Lower leg skin (tissue), 4 donors: ENCODE measurements at places on chromosomes 4 and X.

GRCh38 chr4:165077034-165077578, 23.4 kb downstream of the TRIM75 start:
- no peak for DNase-seq

GRCh38 chr4:2359591-2360395, 58.7 kb downstream of the ZFYVE28 start:
- no peak for DNase-seq

DNA sequence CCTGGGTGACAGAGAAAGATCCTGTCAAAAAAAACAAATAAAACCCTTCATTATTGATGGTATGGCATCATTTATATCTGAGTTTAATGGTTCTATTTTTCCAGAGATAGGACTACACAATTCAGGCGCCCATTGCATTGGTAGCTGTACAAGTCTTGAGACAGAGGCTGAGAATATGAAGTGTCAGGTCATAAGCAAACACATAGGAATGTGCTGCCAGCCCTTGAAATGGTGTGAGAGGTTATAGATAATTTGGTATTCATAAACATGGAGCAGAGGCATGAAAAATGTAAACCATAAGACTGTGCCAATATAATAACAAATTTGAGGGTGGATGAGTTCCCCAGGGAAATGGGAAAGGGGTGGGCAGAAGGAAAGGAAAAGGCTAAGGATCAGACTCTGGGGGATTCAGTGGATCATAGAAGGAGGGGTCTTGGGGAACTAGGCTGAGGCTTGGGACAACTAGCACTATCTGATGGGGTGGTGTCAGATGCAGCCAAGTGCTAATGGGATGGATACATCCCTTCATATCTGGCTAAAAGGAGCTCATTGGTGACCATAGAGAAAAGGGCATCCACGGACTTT, 50.8 kb downstream of the MAOA start:
- DNase-seq: no peak

GRCh38 chr4:8041172-8041571, 101.5 kb upstream of the AFAP1 start:
- no peak for DNase-seq

GRCh38 chrX:100652266-100652665, 8.3 kb downstream of the SRPX2 start:
- DNase-seq: no peak

DNA sequence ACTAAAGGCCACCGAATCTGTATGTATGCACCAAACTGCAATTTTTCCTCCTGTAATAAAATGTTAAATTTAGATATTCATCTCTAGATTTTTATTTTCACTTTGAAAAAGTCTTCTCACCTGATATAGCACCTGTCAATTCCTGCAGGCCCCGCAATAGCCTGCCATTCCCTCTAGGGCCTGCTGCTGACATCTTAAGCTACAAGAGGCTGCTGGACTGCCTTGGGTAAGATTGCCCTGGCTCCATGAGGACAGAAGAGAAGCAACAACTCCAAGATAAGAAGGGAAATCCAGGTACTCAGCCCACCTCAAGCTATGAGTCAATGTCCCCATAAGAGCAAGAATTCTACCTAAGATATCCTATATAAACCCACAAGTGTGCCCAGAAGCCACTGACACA, 230.2 kb upstream of the AGTR2 start:
- DNase-seq: no peak

GRCh38 chrX:39773923-39774773, 323.6 kb downstream of the BCOR start:
- DNase-seq: no peak

- no peak for DNase-seq
Observed at GRCh38 chr4:157564218-157564617, 343.7 kb downstream of the GRIA2 start.

DNA sequence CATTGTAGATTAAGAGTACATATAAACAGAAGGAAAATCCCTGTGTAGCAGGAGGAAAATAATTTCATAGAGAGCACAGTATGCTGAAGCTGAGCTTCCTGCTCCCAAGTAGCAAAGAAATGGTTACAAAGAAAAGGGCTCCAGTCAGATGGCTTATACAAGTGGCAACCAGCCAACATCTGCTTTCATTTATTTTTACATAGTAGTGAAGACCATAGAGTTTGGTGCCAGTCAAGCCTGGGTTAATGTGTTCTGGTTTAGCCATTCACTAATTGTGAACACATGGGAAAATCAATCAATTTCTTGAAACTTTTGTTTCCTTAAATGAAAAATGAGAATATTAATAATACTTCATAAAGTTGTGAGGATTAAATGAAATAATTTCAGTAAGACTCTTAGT, 111.3 kb upstream of the ELOVL6 start:
- DNase-seq: no peak

DNA sequence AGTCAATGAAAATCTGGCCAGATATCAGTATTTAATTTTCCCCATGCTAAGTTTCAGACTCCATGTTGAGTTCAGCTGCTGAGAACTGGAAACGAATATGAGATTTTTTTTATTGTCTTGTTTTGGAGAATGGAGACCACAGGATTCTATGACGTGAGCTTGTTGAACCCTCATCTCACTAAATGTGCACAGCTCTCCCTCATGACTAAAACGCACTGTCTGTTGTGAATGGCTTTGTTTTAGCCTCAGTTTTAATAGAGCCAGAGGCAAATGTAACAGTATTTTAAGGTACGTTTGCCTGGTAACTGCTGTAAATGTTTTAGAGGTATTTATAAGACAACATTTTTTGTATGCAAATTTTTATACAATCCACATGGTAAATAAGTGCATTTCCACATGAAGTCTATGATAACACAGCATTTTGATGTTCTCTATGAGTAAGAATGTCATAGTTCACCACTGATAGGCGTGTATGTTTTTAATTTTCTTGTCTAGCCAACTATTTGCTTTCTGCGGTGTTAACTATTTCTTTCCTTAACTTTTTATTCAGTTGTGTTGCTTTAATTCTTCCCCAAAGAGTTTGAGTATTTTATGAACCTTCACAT, 1159.3 kb upstream of the TENM3 start:
- DNase-seq: no peak

DNA sequence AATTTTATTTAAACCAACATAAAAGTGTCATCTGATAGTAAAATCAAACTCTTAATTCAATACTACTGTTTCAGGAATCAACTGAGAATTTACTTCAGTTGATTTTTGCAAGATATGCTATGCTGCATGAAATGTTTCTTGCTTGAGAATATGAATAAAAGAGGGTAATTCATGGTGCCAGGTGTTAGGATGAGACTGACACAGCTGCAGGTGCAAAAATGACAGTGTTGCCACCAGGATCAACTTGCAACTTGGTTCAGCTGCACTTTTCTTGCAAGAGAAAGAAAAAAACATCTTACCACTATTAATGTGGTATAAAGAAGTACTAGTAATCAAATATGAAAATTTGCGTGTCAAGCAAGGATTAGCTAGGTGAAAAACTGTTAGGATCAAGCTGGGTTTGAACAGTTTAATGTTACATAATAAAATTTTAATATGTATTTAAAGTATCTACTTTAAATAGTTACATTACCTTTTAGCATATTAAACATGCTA, 49.7 kb downstream of the CHIC2 start:
- DNase-seq: no peak

DNA sequence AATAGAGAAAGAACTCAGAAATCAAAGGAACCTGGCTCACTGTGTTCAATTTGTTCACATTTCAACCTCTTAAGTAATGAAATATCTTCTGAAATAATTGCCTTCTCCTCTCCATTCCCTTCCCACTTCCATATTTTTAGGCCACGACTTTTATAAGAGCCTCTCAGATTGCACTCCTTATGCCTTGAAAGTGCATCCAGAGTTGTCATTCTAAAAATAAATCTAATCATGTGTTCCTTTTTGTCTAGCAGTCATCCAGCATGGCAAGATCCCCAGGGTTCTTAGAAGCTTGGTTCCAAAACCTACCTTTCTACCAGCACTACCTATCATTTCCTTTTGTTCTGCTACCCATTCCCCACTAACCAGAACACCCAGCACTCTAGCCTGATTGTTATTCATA, 42.4 kb upstream of the RPA4 start:
- DNase-seq: no peak

DNA sequence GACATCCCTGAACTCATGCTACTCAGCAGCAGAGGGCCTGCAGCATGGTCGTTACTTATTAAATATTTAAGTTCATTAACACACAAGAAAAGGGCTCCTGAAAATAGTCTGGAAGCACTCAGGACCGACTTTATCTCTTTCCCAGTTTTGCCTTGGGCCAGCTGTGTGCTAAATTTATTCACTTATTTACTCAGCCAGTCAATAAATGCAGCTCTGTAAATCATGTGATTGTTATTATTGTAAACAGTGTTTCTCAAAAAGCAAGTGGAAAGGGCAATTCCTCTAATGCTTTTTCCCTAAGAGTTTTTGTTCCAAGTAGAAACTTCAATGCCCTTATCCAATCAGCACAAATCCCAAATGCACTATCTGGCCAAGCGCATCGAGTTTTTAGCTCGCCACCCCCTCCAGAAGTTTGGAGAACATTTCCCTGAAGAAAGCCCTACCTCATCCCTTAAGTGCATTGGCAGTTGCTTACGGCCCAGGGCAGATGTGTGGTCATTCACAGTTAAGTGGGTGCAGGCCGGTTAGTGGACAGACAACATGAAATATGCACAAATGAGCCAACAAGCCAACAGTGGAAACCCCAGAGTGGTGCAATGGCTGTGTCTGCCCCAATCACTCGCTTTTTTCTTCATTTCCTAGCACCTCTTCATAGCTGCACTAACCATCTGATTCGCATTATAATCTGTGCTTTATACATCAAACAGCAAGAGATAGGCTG, 125.8 kb downstream of the SMIM20 start:
- no peak for DNase-seq

DNA sequence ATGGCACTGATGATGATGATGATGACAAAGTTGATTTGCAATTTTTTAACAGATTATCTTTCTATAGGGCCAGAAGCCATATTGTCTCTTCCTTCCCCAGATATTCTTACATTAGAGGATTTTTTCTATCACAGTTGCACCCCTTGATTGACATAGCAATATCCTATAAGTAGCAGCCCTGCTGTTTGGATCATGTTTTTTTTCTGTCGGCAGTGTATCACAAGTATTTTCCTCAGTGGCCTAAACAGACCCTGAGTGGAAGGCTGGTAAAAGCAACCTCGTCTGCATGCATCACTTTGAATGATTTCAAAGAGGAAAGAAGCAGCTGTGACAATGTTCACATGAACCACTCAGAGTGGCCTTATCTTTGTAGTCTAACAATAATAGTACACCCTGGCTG, 41.0 kb downstream of the FAT4 start:
- no peak for DNase-seq

DNA sequence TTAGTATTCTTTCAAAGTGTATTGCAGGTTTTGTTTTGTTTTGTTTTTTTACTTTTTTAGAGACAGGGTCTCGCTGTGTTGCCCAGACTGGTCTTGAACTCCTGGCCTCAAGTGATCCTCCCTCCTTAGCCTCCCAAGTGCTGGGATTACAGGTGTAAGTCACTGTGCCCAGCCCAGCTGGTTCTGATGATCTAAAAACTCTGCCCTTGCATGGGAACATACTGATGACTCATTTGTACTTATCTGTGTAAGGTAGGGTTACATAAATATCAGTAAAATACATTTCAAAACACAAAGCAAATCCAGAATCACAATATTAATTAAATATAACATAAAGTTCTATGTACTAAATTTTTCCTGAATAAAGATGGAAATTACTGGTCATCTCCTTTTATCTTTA, 7.4 kb upstream of the SLC9B1 start:
- no peak for DNase-seq

GRCh38 chr4:24777536-24778463, 17.6 kb upstream of the SOD3 start:
- no peak for DNase-seq

DNA sequence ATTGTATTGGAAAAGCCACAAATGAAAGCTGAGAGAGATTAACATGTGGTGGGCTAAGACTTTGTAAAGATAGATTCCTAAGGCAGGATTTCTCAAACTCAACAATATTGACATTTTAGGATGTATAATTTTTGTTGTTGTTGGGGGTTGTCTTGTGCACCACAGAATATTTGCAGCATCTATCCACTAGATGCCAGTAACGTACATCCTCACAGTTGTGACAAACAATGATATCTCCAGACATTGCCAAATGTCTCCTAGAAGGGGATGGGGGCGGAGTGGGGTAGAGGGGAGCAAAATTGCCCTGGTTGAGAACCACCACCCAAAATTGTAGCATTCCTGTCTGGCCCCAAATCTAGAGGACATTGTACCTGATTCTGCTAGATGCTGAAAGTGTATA, 14.7 kb upstream of the CBR4 start:
- no peak for DNase-seq

GRCh38 chr4:42531341-42532030, 125.4 kb downstream of the ATP8A1 start:
- no peak for DNase-seq

GRCh38 chrX:71302461-71303213, 1.1 kb downstream of the ITGB1BP2 start:
- no peak for DNase-seq
